Cardiac muscle cell (in vitro differentiated cells and primary cell): ENCODE measurements at places on chromosomes 1 and 21.
A peak's percentile ranks its signal among the peaks of the same experiment; 100 is the strongest.

DNA sequence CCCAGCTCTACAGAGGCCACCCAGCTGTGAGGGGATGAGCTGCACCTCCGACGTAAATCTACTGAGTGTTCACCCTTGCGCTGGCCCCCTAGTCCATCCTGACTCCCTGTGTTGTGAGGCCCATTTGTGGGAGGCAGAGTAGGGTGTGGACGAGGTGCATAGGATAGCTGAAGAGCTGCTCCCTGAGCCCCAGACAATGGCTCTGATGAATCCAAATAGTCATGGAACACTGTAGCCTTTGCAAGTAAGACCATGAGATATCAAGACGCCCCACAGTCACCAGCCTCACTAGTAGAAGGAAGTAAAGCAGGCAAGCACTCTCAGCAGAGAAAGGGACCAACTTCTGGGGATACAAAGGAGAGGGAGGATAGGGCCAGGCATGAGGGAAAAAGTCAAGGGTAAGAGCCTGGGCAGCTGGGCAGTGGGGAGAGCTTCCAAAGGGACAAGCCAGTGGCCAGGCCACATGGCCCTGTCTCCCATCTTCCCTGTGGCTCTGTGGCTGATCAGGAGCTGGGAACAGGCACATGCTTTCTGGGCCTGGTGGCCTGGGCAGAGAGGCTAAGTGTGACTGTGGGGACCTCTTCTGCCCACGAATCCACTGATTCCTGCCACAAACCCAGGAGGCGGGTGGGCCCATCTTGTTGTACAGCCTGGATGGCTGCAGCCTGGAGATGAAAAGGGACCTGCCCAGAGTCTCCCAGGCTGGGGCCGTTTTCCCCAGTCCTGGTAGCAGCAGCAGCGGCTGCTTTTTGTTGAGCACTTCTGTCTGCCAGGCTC is 55.5 kb upstream of the EPS8L3 start:
- no peak for DNase-seq

DNA sequence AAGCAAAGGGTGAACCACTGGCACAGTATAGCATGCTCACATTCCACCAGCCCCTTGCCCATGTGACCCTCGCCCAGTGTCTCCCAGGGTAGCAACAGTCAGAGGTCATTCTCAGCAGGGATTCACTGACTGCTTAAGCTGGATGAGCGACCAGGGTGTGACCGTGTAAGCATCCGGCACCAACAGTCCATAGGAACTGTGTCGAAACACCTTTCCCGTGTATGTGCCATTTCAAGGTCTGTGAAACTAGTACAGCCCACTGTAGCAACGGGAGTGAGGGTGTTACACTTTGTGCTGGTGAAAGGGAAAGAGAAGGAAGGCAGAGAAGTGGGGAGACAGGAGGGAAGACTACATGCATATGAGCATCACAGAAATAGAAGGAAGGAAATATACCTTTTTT is 10.8 kb downstream of the PIK3C2B start:
- no peak for DNase-seq

GRCh38 chr1:38043036-38043747 is 3.4 kb downstream of the POU3F1 start:
- DNase-seq, result no peak

DNA sequence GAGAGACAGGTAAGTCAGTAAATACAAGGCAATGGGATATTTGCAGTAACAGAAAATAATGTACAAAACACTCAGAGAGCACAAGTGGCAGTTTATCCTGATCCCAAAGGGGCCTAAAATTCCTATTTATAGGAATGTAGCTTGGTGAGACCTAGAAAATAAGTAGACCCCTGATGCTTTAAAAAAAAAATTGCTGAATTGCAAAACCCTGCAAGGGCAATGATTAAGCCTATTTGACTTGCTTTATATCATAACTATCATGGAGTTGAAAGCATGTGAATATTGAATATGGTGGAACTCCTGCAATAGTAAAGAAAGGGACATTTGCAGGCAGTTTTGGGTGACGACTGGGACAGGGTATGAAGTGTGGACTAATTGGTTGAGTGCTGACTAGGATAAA is 101.9 kb upstream of the C1orf21 start:
- DNase-seq, result no peak

- no peak for DNase-seq
These were observed 77.5 kb downstream of the SLC45A1 start for GRCh38 chr1:8395433-8395866.

- DNase-seq, result peak; percentile 92
These were observed 14.4 kb upstream of the THEM5 start for GRCh38 chr1:151867765-151868411.

- DNase-seq, result no peak
These were observed 824 bp upstream of the KRTAP21-3 start for GRCh38 chr21:30719401-30719800.

DNA sequence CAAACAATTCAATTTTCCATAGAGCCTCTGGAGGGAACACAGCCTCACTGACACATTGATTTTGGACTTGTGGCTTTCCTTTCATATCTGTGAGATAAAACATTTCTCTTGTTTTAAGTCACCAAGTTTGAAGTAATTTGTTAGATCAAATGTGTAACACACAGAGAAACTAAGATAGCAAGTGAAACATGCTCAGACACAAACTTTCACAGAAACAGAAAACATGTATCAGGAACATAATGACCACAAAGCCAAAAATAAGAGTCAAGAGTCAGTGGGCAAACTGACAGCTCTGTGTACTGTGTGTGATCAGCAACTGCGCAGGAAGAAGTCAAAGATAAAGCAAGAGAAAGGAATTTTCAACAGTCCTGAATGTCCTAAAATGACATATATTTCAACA is 1237.5 kb downstream of the AMY1C start:
- no peak for DNase-seq

GRCh38 chr1:67792741-67793458 is 40.4 kb downstream of the GNG12 start:
- DNase-seq, result no peak

DNA sequence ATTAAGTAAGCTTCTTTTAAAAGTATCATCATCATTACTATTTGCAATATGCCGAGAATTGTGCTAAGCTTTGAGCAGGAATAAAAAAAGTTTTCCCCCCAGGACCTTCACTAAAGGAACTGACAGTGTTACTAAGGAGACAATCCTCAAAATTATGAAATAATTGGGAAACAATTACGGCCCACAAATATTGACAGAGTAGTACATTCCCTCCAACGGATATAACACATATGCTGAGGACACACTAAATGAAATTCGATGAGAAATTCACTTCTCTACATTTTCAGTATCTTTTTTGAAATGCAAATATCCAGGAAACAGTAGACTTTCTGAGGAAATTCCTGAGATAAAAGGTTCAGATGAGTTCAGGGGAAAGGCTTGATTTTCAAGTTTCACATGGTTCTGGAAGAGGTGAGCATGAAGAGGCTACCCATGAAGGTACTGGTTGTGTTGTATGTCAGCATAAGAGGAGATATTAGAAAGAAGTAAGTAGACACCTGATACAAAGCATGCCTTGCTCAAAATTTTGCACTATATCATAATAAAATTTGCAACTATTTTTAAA is 171.2 kb upstream of the NR5A2 start:
- no peak for DNase-seq

GRCh38 chr1:6367381-6368012 is 26.1 kb downstream of the ACOT7 start:
- no peak for DNase-seq

GRCh38 chr1:33086384-33086850 is 5.5 kb downstream of the AZIN2 start:
- DNase-seq, result peak; percentile 88

- no peak for DNase-seq
These were observed 87.5 kb downstream of the COL24A1 start for GRCh38 chr1:86068841-86069756.

DNA sequence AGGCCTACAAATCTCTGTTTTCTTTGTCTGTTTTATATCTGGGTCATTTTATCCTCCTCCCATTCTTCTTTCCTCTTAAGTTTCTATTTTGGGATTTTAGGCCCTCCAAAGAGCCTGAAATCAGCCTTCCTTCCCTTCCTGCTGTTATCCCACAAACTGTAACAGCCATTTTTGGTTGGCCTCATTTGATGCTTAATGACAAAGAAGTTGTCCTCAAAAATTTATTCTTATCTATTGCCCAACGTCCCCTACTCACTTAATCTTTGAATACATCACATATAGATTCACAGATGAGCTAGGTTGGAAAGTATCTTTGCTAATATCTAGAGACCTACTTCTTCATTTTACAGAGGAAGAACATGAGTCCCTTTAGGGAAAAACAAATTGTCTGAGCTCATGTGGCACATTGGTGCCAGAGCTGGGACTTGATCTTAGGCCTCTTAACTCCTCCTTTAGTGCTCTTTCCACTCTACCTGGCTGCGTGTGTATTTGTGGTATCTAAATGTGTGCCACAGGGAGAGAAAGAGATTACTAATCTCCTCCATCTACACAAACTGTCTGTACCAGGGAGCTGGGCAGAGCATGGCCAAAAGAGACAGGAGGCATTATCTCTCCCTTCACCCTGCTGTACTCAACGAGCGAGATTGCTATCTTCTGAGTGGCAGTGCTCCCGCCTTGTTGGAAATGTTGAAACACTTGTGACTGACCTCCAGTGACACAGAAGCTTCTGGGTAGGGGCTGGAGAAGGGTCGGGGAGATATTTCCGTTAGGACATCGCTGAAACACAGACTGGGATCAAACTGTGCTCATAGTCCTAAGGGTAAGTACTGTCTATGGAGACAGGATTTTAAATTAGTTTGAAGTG is 30.1 kb downstream of the RHEX start:
- no peak for DNase-seq

- no peak for DNase-seq
These were observed 325.6 kb downstream of the DISC1 start for GRCh38 chr1:231952154-231952553.

GRCh38 chr21:45421071-45421845 is 16.3 kb downstream of the COL18A1 start:
- DNase-seq, result no peak

DNA sequence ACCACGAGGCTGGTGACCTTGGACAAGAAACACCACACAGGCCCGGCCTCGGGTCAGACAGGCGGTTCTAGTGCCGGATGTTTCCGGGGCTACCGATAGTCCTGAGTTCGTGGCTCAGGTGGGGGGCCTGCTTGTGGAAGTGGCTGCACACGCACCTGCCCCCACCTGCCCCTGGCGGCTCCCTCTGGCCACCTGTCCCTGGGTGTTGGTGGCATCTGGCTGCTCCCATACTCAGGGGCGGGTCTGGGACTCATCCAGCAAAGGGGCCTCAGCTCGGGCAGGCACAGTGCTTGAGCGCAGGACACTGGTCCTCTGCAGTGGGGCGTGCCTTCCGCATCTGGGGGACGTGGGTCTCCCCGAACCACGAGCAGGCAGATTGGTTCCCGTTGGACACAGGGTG is 33.6 kb downstream of the TP73 start:
- DNase-seq, result no peak

DNA sequence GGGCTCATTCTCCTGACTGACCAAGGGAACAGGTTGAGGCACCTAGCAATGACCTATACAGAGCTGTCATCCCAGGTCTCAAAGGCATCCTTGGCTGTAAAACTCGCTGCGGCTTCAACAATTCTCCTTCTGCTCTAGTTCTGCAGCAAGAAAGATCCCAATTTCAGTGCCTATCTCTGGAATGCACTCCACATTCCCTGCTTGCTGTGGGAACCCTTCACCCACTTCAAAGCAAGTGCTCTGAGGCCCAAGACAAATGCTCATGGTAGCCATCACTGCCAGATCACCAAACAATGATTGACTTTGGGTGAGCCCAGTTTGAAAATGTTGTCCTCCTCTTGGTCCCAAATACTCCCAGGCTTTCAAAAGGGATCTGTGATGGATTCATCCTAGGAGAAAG is 37.7 kb upstream of the FMO3 start:
- no peak for DNase-seq

- DNase-seq, result no peak
These were observed 10.1 kb downstream of the ZC3H12A start for GRCh38 chr1:37484325-37485051.

DNA sequence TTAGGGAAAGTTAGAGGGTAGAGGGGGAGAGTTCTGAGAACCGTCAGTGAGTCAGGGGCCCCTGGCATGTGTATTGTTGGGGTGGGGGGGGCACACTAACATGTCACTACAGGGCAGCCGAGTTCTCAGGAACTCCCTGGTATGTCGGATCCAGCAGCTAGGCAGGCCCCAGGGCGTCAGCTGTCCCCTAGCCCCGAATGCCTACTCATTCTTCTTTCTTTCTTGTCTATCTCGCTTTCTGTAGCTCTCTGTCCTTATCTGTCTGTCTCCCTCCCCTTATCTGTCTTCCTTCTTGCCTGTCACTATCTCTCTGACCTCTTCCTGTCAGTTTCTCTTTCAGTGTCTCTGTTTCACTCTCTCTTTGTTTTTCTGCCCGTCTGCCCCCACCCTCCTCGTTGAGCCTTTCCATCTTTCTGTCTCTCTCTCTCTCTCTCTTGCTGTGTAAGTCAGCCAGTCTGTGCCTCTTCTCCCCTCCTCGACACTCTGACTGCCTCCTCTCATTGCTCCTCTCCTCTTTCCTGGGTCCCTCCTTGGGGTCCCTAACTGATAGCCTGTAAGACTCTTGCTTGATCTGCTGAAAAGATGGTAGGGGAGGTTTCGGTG is 2.4 kb downstream of the NTRK1 start:
- DNase-seq, result peak; percentile 41

DNA sequence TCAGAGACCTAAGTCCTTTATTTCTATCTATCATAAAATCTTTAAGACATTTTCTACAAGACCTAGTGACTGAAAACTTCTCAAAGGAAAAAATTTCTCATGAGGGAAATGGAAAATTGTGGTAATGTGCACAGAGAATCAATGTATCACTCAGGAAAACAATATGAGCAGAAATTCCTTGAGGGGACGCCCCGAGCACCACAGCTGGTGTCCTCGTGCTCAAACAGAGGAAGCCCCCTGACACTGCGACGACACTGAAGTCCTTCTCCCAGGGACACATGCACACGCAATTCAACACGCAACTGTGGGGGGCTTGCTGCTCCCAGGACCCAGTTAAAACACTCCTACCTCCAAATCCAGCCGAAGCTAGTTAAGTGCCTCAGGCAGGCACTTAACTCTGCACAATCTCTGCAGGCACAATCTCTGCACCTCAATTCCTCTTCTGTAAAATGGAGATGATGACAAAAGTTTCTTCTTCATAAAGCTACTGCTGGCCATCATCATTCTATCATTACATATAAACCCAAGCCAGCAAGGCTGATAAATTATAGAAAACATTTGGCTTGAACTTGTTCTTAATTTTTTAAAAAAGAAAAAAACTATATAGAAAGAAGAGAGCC is 16.0 kb downstream of the ZBTB17 start:
- no peak for DNase-seq

DNA sequence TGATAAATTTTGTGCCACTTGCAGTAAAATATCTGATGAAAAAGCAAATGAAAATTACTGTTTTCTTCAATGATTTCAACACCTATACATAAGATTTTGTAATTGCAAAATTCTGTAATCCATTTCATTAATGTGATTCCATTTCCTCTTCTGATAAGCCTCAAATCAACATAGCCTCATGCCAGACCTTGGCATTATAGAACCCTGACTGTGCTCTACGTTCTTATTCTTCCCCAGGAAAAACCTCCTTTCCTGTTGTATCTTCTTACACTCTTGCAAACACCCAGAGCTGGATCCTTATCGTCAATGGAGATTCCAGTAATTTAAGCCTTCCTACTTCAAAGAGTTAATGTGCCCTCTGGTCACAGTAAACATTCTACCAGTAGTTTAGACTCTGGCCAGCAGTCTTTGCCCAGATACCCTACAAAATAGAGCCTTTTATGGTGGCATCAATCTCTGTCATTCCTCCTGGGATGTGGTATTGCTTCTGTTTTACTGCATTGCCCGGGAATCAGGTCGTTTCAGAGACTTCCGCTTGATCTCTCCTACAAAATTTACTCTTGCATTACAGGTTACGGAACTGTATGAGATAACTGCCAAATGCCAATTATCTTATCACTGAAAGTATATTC is 48.5 kb upstream of the CHRM3 start:
- DNase-seq, result no peak
